ENCODE measurements at places on chromosomes 3 and 15.
A peak's percentile ranks its signal among the peaks of the same experiment; 100 is the strongest.

GRCh38 chr3:39605837-39606236 is 138.4 kb downstream of the MOBP start:
- DNase-seq: no peak

- DNase-seq: no peak
Observed at GRCh38 chr3:64129581-64129980, 95.7 kb downstream of the PRICKLE2 start.

- DNase-seq: no peak
Observed at GRCh38 chr3:163953526-163953925, 1124.8 kb downstream of the SI start.

GRCh38 chr15:49901996-49902684 is 216.9 kb downstream of the ATP8B4 start:
- DNase-seq: no peak

GRCh38 chr15:77031376-77032050 is 36.6 kb downstream of the PSTPIP1 start:
- DNase-seq: peak; percentile 58

DNA sequence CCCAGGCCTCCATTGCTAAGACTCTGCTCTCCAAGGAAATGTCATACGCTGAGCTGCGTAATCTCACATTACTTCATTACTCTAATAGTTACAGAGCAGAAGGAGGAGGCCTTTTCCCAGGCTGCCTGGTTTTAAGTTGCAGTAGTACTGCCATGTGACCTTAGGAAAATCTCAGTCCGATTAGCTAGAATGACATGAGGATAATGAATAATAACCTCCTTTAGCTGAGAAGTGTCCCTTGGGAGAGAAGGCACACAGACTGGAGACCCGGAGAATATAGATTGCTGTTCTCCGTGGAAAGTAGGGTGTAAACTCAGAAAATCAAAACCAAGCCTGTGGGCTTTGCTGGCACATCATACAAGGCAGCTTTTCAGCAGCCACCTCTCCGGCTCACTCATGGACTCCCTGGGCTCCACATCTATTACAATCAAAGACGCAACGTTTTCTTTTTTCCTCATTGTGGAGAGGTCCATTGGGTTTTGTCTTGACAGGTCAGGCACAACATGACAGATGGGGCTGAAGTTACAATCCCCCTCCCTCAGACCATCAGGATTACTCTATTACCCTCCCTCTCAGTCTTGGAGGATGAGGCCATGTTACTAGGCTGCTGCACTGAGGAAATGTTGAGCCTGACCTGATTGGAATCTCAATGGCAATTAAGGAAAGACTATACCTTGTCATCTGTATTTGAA is 134.8 kb upstream of the MB21D2 start:
- no peak for DNase-seq

GRCh38 chr3:195356151-195357086 is 85.5 kb upstream of the XXYLT1 start:
- no peak for DNase-seq

DNA sequence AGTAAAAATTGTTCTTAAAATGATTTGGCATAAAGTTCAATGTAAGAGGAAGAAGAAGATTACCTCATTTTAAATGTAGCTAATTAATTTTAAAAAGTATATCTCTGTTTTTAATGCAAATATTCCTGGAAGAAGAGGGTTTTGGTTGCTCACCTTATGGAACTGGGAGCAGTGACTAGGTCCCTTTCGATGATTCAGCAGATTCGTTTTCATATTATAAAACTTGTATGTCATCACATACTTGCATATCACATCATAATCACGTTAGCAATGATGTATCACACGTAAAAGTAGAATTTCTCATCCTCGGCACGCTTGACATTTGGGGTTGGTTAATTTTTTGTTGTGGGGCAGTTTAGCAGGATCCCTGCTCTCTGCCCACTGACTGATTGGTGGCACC is 47.6 kb downstream of the GPR160 start:
- no peak for DNase-seq

GRCh38 chr3:37510755-37511154 is 336.4 kb upstream of the LRRFIP2 start:
- no peak for DNase-seq

GRCh38 chr15:68022061-68022460 is 32.1 kb upstream of the PIAS1 start:
- DNase-seq: no peak

DNA sequence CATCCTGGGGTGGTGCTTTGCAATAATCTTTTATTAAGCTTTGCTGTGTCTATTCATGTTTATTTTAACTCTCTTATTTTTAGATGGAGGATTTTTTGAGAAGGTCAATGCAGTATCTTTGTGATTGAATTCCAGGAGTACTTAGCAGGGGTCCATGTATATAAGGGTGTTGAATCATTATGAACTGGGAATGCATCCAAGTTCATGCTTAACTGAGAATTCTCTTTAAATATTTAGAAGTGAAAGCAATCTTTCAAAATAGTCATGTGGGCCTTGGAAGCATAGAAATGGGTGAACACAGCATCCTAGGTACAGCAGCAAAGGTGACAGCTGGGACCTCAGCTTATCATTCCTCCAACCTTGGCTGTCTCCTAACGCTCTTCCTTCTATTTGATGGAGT is 27.3 kb downstream of the SPTSSB start:
- DNase-seq: no peak

DNA sequence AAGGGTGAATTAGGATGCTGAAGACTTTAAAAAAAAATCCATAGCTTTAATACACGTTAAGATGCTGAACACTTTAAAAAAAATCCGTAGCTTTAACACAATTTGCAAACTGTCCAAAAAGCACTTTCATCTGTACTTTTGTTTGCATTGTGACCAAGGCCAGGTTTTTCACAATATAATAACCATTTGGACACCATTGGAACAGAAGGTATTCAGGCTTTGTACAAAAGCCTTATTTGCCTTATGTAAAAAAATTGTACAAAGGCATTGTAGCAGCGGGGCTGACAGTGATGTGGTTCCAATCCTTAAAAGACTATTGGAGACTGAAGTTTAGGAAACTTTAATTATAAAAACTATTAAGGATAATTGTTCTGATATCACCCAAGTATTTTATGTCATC is 15.2 kb upstream of the ICE2 start:
- DNase-seq: no peak
